Epithelial cell of esophagus (primary cell): ENCODE measurements at places on chromosomes 16 and 17.

GRCh38 chr16:76614269-76614668 lies 337.1 kb downstream of the CNTNAP4 start:
- no peak for DNase-seq

DNA sequence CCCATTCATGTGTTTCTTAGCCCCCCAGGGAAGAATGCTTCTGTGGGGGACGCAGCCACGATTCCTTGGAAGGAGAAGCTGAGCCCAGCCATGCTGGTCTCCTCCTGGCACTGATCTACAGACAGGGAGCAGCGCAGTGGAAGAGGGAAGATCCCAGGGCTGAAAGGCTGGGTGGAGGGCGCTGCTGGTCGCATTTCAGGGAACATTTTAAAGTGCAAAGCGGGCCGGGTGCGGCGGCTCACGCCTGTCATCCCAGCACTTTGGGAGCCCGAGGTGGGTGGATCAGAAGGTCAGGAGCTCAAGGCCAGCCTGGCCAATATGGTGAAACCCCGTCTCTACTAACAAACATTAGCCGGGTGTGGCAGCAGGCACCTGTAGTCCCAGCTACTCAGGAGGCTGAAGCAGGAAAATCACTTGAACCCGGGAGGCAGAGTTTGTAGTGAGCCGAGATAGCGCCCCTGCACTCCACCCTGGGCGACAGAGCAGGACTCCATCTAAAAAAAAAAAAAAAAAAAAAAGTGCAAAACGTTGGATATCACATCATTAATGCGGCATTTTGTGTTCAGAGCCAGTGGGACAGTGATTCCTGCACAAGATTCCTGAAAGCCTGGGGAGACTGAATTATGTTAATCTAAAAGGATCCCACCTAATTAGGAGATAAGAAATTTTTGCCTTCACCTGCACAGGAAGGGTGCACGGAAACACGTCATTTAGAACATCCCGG lies 558 bp upstream of the CHMP6 start:
- no peak for DNase-seq

DNA sequence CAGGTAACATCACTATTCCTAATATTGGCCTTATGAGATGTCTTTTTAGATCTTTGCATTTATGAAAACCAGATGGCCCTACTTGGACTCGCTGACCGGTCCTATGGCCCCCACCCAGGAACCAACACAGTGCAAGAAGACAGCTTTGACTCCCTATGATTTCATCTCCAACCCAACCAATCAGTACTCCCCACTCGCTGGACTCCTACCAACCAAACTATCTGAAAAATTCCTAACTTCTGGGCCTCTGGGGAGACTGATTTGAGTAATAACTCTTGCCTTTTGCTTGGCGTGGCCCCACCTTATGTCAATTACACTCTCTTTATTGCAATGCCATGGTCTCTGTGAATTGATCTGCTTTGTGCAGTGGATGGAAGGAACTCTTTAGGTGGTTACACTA lies 828.9 kb downstream of the CDH11 start:
- DNase-seq: no peak

- DNase-seq: no peak
These were observed 30.3 kb upstream of the FASN start for GRCh38 chr17:82128287-82128686.

DNA sequence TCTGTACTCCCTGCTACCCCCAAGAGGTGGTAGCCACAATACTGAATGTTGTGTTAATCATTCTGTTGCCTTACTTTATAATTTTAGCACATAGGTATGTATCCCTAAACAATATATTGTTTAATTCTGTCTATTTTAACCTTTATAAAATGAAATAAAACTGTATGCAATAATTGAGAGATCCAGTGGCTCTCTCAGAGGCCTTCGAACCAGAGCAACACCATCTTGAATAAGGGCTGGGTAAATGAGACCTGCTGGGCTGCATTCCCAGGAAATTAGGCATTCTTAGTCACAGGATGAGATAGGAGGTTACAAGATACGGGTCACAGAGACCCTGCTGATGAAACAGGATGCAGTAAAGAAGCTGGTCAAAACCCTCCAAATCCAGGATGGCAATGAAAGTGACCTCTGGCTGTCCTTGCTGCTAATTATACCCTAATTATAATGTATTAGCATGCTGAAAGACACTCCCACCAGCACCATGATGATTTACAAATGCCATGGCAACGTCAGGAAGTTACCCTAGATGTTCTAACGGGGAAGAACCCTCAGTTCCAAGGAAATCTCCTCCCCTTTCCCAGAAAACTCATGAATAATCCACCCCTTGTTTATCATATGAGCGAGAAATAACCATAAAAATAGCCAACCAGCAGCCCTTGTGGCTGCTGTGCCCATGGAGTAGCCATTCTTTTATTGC lies 2.0 kb upstream of the CANT1 start:
- peak; percentile 91 for DNase-seq

- no peak for DNase-seq
These were observed 303.3 kb downstream of the IRF8 start for GRCh38 chr16:86202267-86202666.

DNA sequence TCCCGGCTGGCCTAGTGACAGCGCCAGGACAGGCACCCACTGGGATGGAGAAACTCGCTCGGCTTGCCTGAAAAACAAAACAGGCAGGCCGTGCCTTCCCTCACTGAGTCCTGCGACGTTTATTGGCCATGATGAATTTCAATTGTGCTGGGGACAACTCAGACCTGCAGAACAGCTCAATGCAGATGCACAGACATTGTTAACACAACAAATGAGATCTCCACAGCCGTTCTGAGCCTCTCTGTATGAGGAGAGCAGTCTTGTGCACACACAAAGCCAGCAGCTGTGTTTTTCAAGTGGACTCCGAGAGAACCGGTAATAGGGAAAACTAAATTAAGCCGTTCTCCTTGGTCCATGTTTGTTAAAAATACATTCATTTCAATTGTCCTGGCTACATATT lies 15.9 kb downstream of the SHISA6 start:
- no peak for DNase-seq

DNA sequence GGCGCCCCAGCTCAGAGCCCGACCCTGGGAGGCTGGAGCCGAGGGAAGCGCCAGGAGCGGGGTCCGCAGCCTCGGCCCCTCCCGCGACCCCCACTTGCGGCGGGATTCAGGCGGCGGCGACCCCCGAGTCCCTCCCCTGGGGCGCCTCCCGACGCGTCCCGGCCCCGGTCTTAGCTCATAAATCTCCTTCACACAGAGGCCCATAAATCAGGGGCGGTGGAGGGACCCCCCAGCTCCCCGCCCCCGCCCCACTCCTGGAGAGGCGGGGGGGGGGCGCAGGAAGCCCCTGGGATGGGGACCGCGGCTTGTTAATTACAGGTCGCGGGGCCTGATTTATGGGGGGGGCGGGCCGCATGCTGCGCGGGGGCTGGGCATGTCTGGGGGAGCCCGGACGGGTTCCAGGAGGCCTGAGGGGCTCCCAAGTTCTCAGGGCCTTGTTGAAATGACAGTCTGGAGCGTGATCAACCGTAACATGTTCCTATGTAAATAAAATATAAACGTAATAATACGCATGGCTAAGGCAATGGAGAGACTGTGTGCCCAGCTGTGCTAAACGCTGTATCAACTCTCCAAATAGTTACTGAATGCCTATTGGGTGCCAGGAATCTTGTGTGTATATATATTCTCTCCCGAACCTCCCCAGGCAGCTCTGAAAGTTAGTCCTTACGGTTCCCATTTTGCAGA lies 10.0 kb upstream of the BHLHA9 start:
- no peak for DNase-seq

DNA sequence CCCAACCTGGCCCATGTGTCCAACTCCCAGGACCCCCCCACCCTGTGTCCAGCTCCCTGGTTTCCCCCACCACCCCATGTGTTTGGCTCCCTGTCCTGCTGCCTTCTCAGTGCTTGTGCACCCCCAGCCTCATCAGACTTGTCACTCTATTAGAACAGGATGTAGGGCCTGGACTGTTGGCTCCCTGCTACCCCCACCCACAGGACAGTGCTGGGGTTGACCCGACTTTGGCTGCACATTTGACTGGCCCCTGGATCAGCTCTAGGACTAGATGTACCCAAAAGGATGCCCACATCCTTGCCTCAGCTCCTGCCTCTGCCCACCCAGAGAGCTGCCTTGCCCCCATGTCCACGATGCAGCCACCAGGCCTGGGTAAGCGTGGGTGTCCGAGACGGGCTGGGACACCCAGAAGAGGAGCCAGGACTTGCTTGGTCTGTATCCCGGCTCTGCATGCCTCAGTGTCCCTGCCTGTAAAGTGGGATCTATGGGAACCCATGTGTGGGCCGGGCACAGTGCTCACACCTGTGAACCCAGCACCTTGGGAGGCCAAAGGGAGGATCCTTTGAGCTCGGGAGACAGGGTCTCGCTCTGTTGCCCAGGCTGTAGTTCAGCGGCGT lies 1.5 kb upstream of the CCDC57 start:
- no peak for DNase-seq

GRCh38 chr17:3636154-3636907 lies at the start of the genes CTNS and SHPK:
Gene CTNS, plus strand, starts transcription at chr17:3636760. Its CDS starts 3,447 bp downstream, at chr17:3640207.
Gene SHPK, minus strand, starts transcription at chr17:3636250. Its CDS starts 31 bp downstream, at chr17:3636219.
- peak; percentile 98 for DNase-seq

- no peak for DNase-seq
These were observed 65.9 kb downstream of the CDYL2 start for GRCh38 chr16:80738521-80738920.

DNA sequence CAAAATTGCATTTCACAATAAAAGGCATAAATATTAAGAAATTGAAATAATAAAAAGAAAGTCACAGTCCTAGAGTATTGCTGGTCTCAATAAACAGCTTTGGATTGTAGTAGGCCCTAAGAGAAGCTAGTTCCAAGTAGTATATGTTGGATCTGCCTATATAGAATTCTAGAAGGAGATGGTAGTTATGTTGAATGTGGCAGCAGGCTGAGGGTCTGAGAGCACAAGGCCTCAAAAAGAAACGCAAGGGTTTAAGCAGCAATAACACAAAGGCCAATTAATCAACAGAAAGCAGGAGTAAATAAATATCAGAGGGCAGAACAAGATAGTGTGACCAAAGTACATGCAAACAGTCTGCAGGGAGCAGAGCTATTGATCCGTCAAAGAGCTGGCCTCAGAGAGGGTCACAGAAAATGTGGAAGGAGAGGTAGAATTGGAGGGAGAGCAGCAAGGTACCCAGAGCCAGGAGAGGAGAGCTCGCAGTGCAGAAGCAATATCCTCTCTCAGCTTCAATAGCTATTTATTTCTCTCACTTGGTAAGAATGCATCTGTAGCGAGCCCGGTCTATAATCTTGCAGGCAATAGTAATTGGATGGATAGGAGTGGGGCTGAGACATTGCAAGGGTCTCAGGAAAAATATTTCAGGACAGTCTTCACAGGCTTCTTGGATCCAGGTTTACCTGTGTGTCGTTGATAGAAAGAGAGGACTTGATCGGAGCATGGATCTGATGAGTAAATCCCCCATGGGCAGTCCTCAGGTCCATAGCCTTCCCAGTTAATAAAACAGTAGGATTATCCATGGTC lies 25.1 kb upstream of the MED13 start:
- no peak for DNase-seq

- no peak for DNase-seq
These were observed 146.9 kb downstream of the SNX29 start for GRCh38 chr16:12123462-12123861.

- DNase-seq: peak; percentile 44
These were observed 1.4 kb downstream of the CENPV start for GRCh38 chr17:16351831-16352230.

DNA sequence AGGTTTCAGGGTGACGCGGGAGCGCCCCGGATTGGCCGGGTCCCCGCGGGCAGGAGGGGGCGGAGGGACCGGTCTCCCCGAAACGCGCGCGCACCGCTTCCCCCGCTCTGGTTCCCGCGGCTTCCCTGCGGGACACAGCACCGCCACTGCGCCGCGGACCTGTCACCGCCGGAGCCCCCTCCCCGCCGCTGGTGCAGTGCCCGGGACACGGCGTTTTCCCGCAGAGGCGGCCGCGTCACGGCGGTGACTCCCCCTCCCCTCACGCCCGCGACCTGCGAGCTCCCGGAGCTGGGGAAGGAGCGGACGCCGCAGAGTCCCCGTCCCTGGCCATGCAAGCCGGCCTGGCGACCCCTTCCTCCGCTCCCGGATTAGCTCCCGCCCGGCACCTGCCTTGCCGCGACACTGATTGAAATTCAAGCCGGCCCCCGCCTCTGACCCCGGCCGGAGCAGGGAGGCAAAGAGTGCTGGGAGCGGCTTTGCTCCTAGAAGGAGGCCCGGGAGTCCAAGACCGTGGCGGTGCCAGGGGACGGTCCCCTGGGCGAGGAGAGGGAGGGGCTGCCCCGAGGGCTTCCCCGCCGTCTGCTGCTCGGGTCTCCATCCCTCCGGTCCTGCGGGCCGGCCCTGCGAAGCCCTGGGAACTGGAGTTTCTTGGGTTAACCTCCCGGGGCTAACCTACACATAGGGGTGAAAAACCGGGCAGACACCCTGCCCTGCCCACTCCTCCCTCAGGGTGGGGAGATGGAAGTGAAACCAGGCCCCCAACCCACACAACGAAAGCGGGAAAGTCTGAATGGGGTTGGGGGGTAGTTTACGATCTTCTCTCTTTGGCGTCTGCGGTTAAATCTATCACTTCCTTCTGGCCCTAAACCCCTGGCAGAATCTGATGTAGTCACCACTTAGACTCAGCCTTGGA lies 1.0 kb downstream of the RHBDL3 start:
- no peak for DNase-seq

DNA sequence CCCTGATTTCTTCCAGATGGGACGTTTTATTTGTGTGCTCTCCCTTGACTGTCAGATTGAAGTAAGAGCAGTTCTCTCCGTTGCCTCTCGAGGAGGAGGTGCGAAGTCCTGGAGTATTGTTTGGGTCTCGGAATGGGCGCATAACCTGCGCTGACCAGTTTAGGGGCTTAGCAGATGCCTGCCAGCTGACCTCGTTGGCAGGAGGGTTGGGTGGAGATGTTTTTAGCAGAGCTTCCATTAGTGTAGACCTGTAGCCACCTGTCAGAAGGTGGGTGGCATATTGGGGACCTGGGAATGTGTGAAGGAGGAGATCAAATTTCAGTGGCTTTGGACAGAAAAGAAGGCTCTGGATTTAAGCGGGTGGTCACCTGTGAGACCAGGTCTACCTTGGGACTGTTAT lies 3.6 kb downstream of the RASD1 start:
- DNase-seq: no peak

DNA sequence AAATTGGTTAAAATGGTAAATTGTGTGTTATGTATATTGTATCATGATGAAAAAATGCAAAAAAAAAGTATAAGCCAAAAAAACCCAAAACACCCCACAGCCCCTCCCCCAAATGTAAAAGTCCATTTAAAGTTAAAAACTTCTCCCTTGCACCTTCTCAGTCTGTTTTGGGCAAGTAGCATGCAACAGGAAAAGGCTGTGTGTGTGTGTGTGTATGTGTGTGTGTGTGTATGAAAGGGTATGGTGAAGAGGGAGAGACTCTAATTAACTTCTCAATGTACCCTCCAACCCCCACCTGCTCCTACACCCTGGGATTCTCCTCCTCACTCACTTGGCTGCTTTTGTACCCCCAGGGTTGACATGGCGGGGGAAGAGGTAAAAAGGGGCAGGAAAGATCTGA lies 9.2 kb upstream of the GGT6 start:
- DNase-seq: no peak

DNA sequence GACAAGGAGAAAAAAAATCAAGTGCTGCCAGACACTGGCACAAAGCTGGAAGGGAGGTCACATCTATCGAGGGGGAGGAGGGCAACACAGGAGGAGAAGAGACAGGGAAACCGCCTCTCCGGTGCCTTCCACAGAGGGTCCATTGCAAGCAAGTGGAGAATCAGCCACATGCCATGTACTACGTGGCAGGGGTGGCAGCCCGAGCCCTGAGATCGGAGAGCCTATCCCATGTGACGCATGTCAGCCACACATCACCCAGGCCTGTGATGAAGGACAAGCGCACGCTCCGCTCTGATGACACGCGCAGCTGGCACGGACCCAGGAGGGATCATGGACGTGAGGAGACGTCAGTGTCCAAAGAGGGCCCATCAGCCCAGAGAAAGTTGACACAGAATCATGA lies 30.1 kb downstream of the ADCY9 start:
- DNase-seq: no peak

- DNase-seq: peak; percentile 62
These were observed 87.2 kb upstream of the CACNG5 start for GRCh38 chr17:66747578-66748275.
